ENCODE measurements at places on chromosomes 11 and 22.

DNA sequence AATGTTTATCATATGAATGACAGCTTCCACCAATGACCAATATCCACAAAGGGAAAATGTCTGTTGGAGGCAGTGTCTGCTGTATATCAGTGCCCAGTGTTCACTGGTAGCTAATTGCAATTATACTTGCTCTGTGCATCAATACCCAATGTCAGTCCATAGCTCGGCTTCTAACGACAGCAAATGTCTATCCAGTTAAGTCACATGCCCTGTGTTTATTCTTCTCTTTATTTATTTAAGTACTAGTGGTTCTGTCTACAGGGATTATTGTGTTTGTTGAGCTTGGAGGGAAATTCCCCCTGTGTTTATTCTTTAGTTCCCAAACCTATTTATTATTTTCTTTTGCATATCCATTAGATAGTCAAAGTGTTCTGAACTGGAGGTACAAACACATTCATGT, 18.6 kb downstream of the TSKU start:
- DNase-seq, result no peak

GRCh38 chr11:67352546-67353316, 615 bp downstream of the POLD4 start:
- no peak for DNase-seq

DNA sequence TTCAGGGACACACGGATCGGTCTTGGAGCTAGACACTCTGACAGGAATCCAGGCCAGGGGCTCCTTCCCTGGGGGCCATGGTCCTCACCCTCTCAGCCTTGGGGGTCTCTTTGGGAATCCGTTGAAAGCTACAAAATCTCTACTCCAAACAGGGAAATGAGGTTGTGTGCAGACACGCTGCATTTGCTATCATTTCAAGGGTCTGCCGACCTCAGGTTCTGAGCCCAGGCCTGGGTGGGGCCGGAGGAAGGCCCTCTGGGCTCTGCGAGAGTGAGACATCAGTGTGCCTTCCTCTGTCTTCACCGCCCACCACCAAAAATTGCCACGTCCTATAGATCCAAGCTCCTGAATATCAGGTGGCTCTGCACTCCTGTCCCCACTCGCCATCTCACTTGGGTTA, 74.4 kb upstream of the FGF3 start:
- DNase-seq, result no peak

- DNase-seq, result no peak
Measured at GRCh38 chr11:69301455-69302401, 7.8 kb downstream of the MYEOV start.
